ENCODE measurements at places on chromosomes 3 and 15.

- no peak for DNase-seq
Measured at GRCh38 chr3:191261304-191261638, 62.2 kb downstream of the OSTN start.

DNA sequence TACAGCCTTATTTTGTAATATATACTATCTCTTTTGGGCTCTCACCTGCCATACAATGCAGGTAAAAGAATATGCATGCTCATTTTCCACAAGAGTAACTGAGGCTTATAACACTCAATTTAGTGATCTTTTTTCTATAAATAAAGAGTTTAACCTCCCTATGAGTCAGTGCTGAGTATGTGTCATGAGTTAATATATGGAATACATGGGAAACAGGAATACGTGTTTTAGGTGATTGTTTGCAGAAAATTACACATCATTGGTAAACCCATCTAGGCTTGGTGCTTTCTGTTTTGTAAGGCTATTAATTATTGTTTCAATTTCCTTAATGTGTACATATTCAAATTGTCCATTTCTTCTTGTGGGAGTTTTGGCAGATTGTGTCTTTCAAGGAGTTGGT is 411.3 kb downstream of the GRM7 start:
- DNase-seq: no peak

DNA sequence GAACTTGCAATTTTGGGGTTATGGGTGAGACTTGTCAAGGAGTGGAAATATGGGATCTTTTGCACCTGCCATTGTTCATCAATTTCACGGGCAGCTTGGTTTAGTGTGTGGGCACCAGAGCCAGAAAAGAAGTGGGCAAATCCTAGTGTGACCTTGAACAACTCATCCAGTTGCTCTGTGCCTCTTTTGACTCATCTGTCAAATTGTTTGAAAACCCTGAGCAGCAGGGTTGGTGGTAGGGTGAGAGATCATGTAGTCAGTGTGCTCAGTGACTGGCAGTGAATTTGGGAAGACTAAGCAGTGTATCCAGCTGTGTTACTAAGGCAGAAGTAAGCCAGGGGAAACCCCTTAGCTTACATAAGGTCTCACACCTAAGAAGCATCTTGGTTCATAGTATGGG is 293.0 kb upstream of the TRIM42 start:
- no peak for DNase-seq

GRCh38 chr3:81388191-81388590 is 373.3 kb downstream of the GBE1 start:
- no peak for DNase-seq

- peak; percentile 67 for DNase-seq
Measured at GRCh38 chr15:45187578-45187893, 230 bp downstream of the SHF start.

DNA sequence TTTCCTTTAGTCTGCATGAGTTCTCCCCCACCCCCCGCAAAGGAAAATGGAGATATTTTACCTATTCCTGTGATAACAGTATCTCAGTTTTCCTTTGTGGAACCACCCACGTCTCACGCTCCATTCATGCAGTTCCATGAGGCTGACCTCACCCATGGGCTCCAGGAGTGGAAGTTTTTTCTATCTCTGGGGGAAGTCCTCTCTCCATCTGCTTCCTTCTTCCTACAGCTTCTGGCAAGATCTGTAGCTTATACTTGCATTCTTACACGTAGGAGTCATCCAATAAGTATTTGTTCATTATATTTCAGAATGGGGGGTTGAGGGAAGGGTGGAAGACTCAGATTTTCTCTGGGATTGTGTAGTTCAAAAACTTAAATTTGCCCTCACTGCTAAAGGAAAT is 5.8 kb upstream of the GLCE start:
- no peak for DNase-seq

DNA sequence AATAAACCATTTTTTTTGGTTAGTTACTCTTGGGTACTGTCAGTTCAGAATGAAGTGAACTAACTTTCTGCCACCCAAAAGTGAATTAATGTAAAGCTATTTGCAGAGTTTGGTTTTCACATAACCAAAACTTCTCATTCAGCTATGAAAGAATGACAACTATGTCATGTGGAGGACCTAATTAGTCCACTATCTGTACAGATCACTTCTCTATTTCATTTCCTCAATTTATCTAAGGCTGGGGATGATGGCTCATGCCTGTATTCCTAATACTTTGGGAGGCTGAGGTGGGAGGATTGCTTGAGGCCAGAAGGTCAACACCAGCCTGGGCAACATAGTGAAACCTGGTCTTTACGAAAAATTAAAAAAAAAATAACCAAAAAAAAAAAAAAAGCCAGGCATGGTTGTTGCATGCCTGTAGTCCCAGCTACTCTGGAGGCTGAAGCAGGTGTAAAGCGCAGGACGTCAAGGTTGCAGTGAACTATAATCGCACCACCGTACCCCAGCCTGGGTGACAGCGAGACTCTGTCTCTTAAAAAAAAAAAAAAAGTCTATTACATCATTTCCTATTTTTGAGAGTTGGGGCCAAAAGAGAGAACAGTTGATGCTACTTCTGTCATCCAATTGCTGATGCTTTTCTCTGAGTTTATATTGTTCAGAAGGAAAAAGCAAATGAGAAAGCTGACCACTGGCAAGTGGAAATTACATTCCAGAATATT is 8.7 kb downstream of the HYPK start:
- DNase-seq: no peak

DNA sequence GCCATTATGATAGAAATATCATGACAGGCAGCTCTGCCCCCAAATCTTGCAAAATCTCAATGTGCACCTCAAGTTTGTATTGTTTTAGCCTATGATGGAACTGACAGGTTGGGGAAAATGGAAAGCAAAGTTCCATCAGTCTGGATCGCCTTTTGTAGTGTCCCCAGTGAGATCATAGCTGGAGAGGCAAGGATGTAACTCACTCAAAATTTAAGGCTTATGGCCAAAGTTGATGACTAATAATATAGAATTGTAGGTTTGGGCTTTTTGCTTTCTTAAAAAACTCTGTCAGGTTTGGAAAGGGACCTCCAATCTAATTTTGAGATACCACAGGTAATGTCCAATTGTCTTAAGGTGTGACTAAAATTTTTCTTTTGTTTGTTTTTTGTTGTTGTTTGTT is 1.4 kb upstream of the ACP3 start:
- DNase-seq: no peak

- DNase-seq: no peak
Measured at GRCh38 chr3:146679995-146680394, 74.8 kb upstream of the PLSCR5 start.

GRCh38 chr3:63973406-63973805 is 49.9 kb downstream of the PSMD6 start:
- no peak for DNase-seq

GRCh38 chr3:137766041-137766875 is 2.1 kb downstream of the SOX14 start:
- no peak for DNase-seq

DNA sequence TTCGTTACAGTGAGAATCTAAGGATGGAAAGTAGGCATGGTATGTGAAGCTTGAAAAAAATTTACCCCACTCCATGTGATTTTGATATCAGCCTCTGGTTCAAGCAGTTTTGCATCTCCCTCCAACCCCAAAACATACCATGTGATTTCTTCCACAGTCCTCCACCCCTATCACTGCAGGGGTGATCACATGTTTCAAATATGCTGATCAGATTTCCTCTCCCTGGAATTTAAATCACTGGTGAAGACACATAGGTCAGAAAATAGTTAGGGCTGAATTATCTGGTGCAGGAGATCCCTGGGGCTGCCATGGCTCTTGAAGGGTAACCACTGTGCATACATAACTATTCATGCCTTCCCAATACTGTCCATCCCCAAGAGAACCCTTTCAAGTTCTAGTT is 119.7 kb upstream of the THRB start:
- DNase-seq: no peak

GRCh38 chr15:97875513-97876280 is 84.8 kb upstream of the ARRDC4 start:
- DNase-seq: no peak

GRCh38 chr15:99673111-99673510 is 60.1 kb downstream of the LYSMD4 start:
- DNase-seq: no peak

DNA sequence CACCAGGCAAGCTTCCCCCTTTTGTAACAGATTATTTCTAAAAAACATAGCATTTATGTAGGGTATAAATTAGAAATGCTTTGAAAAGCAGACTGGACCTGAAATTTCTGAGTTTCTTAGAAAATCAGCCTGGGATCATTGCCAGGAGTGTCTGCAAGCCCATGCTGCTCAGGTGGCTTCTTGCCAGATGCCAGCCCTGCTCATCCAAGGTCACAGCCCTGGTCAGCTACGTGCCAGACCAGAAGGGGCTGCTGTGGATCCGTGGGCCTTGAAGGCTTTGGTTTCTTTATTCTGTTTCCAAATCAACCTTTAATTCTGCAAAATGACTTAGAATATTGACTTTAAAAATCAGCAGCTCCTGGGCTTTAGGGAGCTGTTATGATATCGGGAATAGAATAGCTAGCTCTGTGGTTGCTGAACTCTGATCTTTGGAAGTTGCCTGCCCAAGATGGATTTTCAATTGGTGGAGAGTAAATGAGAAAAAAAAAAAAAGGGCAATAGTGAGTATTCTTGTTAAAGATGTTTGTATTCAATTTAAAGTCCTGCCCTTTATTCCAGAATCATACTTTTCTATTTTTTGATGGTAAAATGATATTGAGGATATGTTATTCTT is 370.1 kb upstream of the ONECUT1 start:
- DNase-seq: no peak

DNA sequence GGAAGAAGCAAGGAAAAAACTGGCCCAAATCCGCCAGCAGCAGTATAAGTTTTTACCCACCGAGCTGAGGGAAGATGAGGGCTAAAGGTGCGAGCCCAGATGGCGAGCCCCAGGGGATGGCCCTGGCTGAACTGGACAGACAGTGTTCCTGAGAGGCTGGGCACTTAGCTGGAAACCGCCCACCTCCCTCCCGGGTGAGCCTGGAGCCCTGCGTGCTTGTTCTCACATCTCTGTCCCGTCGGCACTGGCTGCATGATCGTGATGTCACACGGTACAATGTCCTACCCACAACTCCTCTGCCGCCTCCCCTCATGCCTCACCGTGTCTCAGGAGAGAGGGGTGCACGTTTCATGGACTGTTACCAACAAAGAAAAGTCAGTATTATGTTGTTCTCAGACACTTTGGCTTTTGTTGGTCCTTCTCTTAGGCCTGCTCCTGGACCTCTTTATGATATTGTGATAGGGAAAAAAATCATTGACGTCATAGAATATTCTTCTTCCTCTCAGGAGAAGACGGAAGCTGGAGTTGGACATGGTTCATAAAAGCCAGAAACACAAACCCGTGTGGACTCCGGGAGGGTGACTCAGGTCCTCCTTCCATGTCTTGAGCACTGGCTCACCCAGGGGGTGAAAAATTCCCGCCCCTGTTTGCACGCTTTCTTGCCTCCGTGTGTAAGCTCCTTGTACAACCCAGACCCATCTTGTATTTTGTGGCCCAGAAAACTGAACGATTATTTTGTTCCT is 201.8 kb upstream of the TPM1 start:
- no peak for DNase-seq

GRCh38 chr15:35723120-35723847 is 177.3 kb upstream of the DPH6 start:
- no peak for DNase-seq

GRCh38 chr3:187919544-187919943 is 174.3 kb upstream of the BCL6 start:
- no peak for DNase-seq

GRCh38 chr3:66671291-66671690 is 170.5 kb upstream of the LRIG1 start:
- no peak for DNase-seq

DNA sequence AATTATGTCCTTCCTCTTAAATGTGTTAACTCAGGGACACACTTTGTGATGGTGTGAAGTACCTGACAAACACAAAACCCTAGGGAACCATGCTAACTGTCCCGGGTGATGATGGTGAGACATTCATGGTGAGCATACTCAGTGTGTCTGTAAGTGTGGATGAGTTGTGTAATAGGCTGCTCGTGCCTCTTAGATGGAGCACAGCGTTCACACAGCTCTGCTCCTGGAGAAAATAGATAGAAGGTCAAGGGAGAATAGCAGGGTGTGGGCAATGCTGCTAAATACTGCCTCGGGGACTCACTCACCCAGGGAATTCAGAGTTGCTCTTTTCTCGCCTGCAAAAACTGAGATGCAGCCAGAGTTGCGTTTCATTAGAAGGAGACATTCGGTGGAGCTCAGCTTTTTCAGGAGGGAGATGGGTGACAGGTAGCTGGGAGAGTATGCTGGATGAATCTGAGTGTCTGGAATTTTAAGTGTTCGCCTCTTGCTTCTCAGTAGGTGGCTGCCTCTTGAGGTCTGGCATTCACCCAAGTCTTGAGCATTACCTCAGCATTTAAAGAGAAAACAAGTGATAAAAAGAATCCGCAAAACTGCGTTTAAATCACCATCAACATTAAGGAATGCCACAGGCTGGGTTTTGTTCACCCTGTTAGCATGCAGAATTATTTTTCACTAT is 813.2 kb downstream of the AGBL1 start:
- DNase-seq: no peak

GRCh38 chr3:45771166-45771775 is 25.1 kb downstream of the SLC6A20 start:
- DNase-seq: no peak

DNA sequence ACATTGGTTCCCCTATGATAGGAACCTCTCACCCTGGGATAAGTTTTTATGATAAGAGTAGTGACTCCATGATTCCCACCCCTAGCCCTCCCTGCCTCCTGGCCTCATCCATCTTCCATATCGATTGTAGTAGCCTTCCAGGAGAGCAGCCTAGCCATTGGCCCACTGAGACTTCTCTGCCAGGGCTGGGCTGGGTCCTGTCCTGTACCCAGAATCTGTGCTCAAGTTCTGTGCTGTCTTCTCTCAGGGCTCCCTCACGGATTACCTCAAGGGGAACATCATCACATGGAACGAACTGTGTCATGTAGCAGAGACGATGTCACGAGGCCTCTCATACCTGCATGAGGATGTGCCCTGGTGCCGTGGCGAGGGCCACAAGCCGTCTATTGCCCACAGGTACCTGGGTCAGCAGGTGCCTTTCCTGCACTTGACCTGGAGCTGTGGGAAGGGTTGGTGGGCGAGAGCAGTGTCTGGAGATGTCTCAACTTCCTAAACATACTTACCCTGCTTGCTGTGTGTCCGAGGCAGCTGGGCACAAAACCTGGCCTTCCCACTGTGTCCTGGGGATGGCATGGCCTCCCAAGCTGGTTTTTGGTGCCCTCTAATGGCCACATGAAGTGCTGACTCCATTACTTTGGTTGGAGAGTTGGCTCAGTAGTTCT is 16.6 kb upstream of the EXOG start:
- DNase-seq: peak; percentile 76

DNA sequence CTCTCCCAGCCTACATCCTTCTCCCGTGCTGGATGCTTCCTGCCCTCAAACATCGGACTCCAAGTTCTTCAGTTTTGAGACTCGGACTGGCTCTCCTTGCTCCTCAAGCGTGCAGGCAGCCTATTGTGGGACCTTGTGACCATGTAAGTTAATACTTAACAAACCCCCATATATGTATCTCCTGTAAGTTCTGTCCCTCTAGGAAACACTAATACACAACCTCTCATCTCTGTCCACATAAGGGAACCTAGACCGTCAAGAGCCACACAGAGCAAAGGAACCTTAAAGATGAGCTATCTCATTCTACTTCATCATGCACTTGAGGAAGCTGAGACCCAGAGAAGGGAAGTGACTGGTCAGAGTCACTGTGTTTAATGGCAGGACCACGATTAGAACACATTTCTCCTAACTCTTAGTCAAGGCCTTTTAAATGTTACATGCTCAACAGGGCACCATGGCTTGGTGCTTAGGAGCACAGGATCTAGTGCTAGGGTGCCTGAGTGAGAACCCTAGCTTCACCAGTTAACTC is 50.3 kb downstream of the NPTN start:
- no peak for DNase-seq
